ENCODE measurements at places on chromosomes 5 and 9. TPM values are rescaled to one million over a fixed set of nuclear protein-coding genes. Genes with fewer than 3 reads are reported as not detected.

The FOXD4L3 gene
- not detected for total RNA-seq

- H3K36me3 ChIP-seq = 0 out of 2 replicates have a peak, but pooled peaks cover 1% of the 10 kb centered on the region
- peaks cover 62% of the 10 kb centered on the region for H3K4me1 ChIP-seq
- H3K27ac ChIP-seq = peak overlapping the region; percentile 66
- peak overlapping the region; percentile 71 for H3K4me3 ChIP-seq
- H3K27me3 ChIP-seq = no peaks in the 10 kb centered on the region
Observed at GRCh38 chr5:163436515-163436914, 880 bp upstream of the CCNG1 start.

- peaks cover 83% of the 10 kb centered on the region for H3K4me1 ChIP-seq
- H3K36me3 ChIP-seq = peaks cover 9% of the 10 kb centered on the region
- DNase-seq = peak; percentile 99
- H3K27me3 ChIP-seq = no peaks in the 10 kb centered on the region
- peak overlapping the region; percentile 20 for H3K4me3 ChIP-seq
Observed at GRCh38 chr9:96491079-96491879, 41.3 kb downstream of the HABP4 start.

- no peaks in the 10 kb centered on the region for H3K27me3 ChIP-seq
- H3K4me1 ChIP-seq = no peaks in the 10 kb centered on the region
- H3K36me3 ChIP-seq = peaks cover 14% of the 10 kb centered on the region
- no peak overlapping the region for H3K27ac ChIP-seq
- no peak for DNase-seq
Observed at GRCh38 chr9:34253460-34253837, 74.6 kb downstream of the UBAP1 start.

Data from HepG2 (cell line).